Naive B cell (primary cell): ENCODE measurements at places on chromosomes 5 and 9. TPM values are rescaled to one million over a fixed set of nuclear protein-coding genes. Genes with fewer than 3 reads are reported as not detected.
A peak's percentile ranks its signal among the peaks of the same experiment; 100 is the strongest.

The OLFML2A gene
- not detected for polyA plus RNA-seq

DNA sequence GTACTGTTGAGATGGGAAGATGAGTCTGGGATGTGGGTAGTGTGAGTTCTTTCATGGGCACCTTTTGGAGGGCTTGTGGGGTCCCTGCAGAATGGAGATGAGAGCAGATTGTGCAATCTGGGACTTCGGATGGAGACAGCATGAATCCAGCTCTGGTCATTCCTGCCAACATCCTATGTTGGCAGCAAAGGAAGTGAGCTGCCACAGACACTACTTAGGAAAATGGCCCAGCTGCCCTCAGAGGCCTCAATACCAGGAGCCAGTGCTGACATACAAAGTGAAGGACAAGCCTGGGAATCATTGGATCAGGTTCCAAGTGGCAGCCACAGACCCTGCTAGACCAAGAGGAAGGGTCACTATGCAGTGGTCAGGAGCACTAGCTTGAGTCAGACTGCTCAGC lies 402.8 kb downstream of the CDK5RAP2 start:
- H3K4me3 ChIP-seq = no peak overlapping the region
- no peaks in the 10 kb centered on the region for H3K36me3 ChIP-seq
- H3K27me3 ChIP-seq = peaks cover 6% of the 10 kb centered on the region

- H3K36me3 ChIP-seq = no peaks in the 10 kb centered on the region
- no peak overlapping the region for H3K4me3 ChIP-seq
- H3K4me1 ChIP-seq = peaks cover 18% of the 10 kb centered on the region
- H3K27me3 ChIP-seq = no peaks in the 10 kb centered on the region
Measured at GRCh38 chr5:37375091-37375490, 4.0 kb upstream of the WDR70 start.

DNA sequence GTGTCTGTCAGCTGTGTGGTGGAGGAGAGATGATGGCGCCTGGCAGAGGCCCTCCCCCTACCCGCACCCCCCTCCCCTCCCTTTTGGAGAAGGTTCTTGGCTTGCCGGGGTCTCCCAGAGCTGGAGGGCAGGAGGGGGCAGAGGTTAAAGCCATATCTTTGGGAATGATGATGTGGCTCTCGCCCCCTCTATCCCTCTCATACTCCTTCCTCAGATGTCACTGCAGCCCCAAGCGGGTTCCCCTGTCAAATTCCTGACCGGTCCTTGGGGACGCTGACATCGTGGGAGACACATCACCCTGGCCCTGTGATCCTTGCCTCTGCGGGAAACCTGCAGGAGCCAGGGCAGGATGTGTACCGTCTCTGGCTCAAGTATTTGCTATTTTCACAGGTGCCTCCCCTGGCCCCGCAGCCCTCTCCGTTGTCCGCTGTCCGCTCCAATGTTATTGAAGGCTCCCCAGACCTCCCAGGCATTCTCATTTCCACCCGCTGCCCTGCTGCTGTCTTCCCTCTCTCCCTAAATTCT lies 109.5 kb downstream of the FOXD1 start:
- H3K36me3 ChIP-seq = peaks cover 4% of the 10 kb centered on the region
- no peak for DNase-seq
- H3K27me3 ChIP-seq = peaks cover 34% of the 10 kb centered on the region
- H3K4me3 ChIP-seq = no peak overlapping the region

The CCDC152 gene
- polyA plus RNA-seq = 2.0 TPM

GRCh38 chr5:95907067-95907705 lies 54.5 kb downstream of the ELL2 start:
- no peak for DNase-seq
- peaks cover 19% of the 10 kb centered on the region for H3K36me3 ChIP-seq
- no peak overlapping the region for H3K4me3 ChIP-seq
- H3K27me3 ChIP-seq = no peaks in the 10 kb centered on the region
- H3K4me1 ChIP-seq = no peaks in the 10 kb centered on the region

The WNK2 gene
- polyA plus RNA-seq = not detected

The PROB1 gene
- 2.0 TPM for polyA plus RNA-seq

The NME5 gene
- polyA plus RNA-seq = not detected

DNA sequence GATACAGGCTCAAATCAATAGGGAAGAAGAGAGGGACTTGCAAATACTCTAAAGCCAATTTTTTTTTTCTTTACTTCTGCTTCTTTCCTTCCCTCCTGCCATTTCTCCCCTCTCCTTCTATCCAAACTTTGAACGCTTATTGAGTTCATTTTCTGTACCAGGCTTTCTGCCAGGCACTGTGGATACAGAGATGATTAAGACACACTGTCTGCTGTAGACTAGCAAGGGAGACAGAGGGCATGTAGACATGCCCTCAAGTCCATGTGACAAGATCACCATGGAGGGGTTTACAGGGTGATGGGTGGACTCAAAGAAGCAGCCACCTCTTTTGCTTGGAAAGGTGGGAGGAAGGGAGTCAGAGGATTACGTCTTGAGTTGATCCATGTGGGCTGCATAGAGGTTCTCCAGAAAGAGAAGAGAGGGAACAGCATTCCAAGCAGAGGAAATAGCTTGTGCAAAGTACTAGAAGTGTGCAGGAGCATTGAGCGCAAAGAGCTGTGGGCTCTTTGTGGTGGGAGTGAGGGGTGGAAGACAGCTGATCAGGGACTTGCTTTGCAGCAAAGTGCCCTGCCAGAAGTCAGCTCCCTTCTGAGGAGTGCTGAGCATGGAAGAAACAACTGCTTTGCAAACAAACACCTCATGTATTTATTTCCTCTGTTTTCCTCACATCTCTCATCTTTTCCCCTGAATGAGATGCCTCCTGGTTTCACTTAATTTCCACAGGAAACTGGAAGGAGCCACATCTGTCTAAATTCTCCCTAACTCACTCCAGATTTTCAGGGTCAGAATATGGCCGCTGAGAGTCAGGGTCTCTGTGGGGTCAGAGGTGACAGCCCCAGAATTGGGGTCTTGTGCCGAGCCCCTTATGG lies 64.4 kb upstream of the COL15A1 start:
- H3K4me3 ChIP-seq = no peak overlapping the region
- no peaks in the 10 kb centered on the region for H3K4me1 ChIP-seq
- H3K27me3 ChIP-seq = peaks cover 27% of the 10 kb centered on the region
- H3K27ac ChIP-seq = no peak overlapping the region
- no peaks in the 10 kb centered on the region for H3K36me3 ChIP-seq
- no peak for DNase-seq

The SH3TC2 gene
- polyA plus RNA-seq = not detected

GRCh38 chr9:127122176-127123063 lies at the start of gene ANGPTL2:
TSS of gene ANGPTL2 (minus strand) at chr9:127122635. CDS start at chr9:127108731, 13,904 bp downstream.
- peaks cover 52% of the 10 kb centered on the region for H3K27me3 ChIP-seq
- H3K4me3 ChIP-seq = peak within 1 kb of the TSS; percentile 59
- peaks cover 36% of the 10 kb centered on the region for H3K4me1 ChIP-seq
- DNase-seq = peak; percentile 9

DNA sequence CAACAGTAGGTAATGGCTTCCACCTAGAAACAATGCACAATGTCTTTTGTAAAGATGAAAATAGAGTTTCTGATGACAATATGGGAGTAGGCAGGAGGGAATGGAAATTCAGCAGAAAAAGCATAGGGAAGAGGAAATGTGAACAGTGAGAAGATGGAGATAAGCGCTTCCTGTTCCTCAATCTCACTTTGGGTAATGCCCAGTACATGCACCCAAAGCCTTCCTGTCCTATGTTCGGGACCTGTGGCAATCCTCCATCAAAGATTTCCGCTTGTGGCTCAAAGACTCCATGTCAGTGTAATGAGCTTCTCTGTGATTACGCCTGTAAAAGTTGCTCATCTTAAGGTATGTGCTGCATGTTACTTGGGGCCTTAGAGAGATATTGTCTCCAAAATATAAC lies 2.7 kb downstream of the UGT3A1 start:
- H3K4me1 ChIP-seq = no peaks in the 10 kb centered on the region
- no peaks in the 10 kb centered on the region for H3K36me3 ChIP-seq
- H3K27me3 ChIP-seq = peaks cover 14% of the 10 kb centered on the region
- no peak for DNase-seq
- H3K4me3 ChIP-seq = no peak overlapping the region
- no peak overlapping the region for H3K27ac ChIP-seq

- H3K27ac ChIP-seq = peak overlapping the region; percentile 85
- H3K4me3 ChIP-seq = peak overlapping the region; percentile 98
- DNase-seq = no peak
Measured at GRCh38 chr9:15509931-15510788, 610 bp downstream of the PSIP1 start.

The CDC25C gene
- polyA plus RNA-seq = not detected

The LHX6 gene
- polyA plus RNA-seq = not detected

- no peak overlapping the region for H3K4me3 ChIP-seq
- H3K36me3 ChIP-seq = no peaks in the 10 kb centered on the region
- H3K27ac ChIP-seq = no peak overlapping the region
- DNase-seq = no peak
- no peaks in the 10 kb centered on the region for H3K4me1 ChIP-seq
- no peaks in the 10 kb centered on the region for H3K27me3 ChIP-seq
Measured at GRCh38 chr9:81146684-81147337, 542.5 kb downstream of the TLE1 start.

- DNase-seq = no peak
- H3K4me1 ChIP-seq = peaks cover 56% of the 10 kb centered on the region
- H3K27me3 ChIP-seq = no peaks in the 10 kb centered on the region
- H3K36me3 ChIP-seq = no peaks in the 10 kb centered on the region
- H3K27ac ChIP-seq = no peak overlapping the region
- no peak overlapping the region for H3K4me3 ChIP-seq
Measured at GRCh38 chr5:80194468-80194867, 61.4 kb downstream of the SERINC5 start.

GRCh38 chr5:83711982-83712601 lies 8.6 kb downstream of the HAPLN1 start:
- no peak overlapping the region for H3K27ac ChIP-seq
- no peak overlapping the region for H3K4me3 ChIP-seq
- DNase-seq = no peak
- H3K4me1 ChIP-seq = no peaks in the 10 kb centered on the region

The RGMB gene
- 5.2 TPM for polyA plus RNA-seq

The RLN2 gene
- not detected for polyA plus RNA-seq

DNA sequence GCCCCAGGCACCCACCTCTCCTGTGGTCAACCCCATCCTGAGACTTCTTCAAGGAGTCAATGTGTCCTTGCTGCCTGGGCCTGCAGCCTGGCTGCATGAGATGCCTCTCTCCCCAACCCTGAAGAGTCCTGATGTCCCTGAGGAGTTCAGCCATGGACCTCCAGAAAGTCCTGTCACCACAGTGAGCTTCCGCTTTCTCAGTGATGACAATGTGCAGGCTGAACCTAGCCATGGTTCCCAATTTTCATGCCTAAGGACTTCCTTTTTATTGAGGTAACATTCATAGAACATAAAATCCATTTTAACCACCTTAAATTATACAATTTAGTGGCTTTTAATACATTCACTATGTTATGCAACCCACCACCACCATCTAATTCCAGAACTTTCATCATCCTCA lies 29.1 kb downstream of the DAP start:
- peak overlapping the region; percentile 22 for H3K4me3 ChIP-seq
- H3K27me3 ChIP-seq = no peaks in the 10 kb centered on the region
- H3K36me3 ChIP-seq = peaks cover 7% of the 10 kb centered on the region

The SLC35D2 gene
- 3.4 TPM for polyA plus RNA-seq

The SLC36A3 gene
- polyA plus RNA-seq = not detected

The DOCK2 gene
- polyA plus RNA-seq = 62.1 TPM

- no peaks in the 10 kb centered on the region for H3K4me1 ChIP-seq
- no peak overlapping the region for H3K27ac ChIP-seq
- H3K36me3 ChIP-seq = no peaks in the 10 kb centered on the region
Measured at GRCh38 chr9:130288393-130288792, 22.8 kb downstream of the HMCN2 start.

GRCh38 chr5:141492168-141492885 lies 3.4 kb downstream of the PCDHGC5 start:
- peak; percentile 38 for DNase-seq
- peaks cover 17% of the 10 kb centered on the region for H3K4me1 ChIP-seq
- peaks cover 95% of the 10 kb centered on the region for H3K27me3 ChIP-seq
- H3K27ac ChIP-seq = no peak overlapping the region
- H3K36me3 ChIP-seq = peaks cover 9% of the 10 kb centered on the region

DNA sequence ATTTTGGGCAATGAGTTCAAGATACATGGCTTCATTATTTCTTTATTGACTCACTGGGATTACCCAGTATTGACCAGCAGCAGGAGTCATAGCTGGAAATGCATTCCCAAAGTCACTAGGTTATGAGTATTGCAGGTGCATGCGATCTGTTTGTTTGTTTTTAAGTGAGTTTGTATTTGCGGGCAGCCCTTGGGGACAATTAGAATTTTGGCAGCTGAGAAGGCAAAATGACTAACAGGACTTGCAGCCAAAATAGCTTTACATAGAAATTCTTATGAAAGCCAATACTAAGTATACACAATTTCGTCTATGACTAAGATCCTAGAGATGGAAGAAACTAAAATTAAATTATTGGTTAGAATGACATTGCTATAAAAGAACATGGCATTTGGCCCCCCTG lies 18.1 kb upstream of the RGMB start:
- no peaks in the 10 kb centered on the region for H3K4me1 ChIP-seq
- H3K27me3 ChIP-seq = peaks cover 25% of the 10 kb centered on the region
- H3K36me3 ChIP-seq = peaks cover 7% of the 10 kb centered on the region
- H3K27ac ChIP-seq = no peak overlapping the region
- DNase-seq = no peak

DNA sequence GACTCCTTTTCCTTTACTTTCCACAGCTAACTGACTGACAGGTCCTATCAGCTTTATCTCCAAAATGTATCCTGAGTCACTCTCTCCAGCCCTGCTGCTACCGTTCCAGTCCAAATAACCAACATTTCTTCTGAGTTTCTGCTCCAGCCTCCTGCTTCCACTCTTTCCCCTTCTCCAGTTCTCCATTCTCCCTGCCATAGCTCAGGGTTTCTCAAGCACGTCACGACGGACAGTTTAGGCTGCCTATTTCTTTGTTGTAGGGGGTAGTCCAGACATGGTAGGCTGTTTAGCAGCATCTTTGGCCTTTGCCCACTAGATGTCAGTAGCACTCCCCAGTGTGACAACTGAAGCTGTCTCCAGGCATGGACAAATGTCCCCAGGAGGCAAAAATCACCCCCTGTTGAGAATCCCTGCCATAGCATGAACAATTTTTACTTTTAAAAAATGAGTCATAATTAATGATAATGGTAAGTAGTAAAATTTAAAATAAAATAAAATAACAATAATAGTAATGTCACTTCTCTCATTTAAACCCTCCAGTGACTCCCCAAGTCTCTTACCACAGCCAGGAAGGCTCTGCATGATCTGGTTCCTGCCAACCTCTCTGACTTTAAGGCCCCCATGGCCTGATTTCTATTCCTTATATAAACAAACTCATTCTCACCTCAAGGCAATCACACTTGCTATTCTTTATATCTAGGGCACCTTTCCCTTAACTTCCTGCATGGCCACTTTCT lies 105.4 kb upstream of the FER start:
- peaks cover 7% of the 10 kb centered on the region for H3K36me3 ChIP-seq
- H3K27ac ChIP-seq = no peak overlapping the region
- no peak overlapping the region for H3K4me3 ChIP-seq
- DNase-seq = peak; percentile 39
- peaks cover 4% of the 10 kb centered on the region for H3K27me3 ChIP-seq
- peaks cover 4% of the 10 kb centered on the region for H3K4me1 ChIP-seq

- H3K4me1 ChIP-seq = peaks cover 22% of the 10 kb centered on the region
- no peak overlapping the region for H3K27ac ChIP-seq
- H3K27me3 ChIP-seq = peaks cover 5% of the 10 kb centered on the region
- DNase-seq = no peak
- H3K4me3 ChIP-seq = no peak overlapping the region
Measured at GRCh38 chr5:148928141-148928540, 101.7 kb downstream of the ADRB2 start.
